ENCODE measurements at places on chromosomes 1 and 21. TPM values are rescaled to one million over a fixed set of nuclear protein-coding genes. Genes with fewer than 3 reads are reported as not detected.

The IL20 gene
- total RNA-seq: not detected

GRCh38 chr1:239185245-239185619 is 201.1 kb upstream of the CHRM3 start:
- H3K4me1 ChIP-seq: no peaks in the 10 kb centered on the region
- H3K36me3 ChIP-seq: no peaks in the 10 kb centered on the region
- no peaks in the 10 kb centered on the region for H3K27me3 ChIP-seq
- H3K27ac ChIP-seq: no peak overlapping the region

- no peaks in the 10 kb centered on the region for H3K4me1 ChIP-seq
- H3K27ac ChIP-seq: no peak overlapping the region
- no peak for DNase-seq
These were observed 115.8 kb downstream of the CAPN8 start for GRCh38 chr1:223549740-223550139.

GRCh38 chr1:159924791-159925718 is at the start of gene TAGLN2:
TSS of gene TAGLN2 (minus strand) at chr1:159925507. CDS start at chr1:159920509, 4,998 bp downstream.
- DNase-seq: peak; percentile 97
- peak within 1 kb of the TSS; percentile 95 for H3K27ac ChIP-seq
- peak within 1 kb of the TSS; percentile 97 for H3K4me3 ChIP-seq
- H3K4me1 ChIP-seq: peaks cover 50% of the 10 kb centered on the region
- peaks cover 16% of the 10 kb centered on the region for H3K36me3 ChIP-seq

The HIVEP3 gene
- total RNA-seq: 0.93 TPM

GRCh38 chr1:46983166-46983829 is 40.2 kb upstream of the CYP4X1 start:
- no peaks in the 10 kb centered on the region for H3K27me3 ChIP-seq
- no peak overlapping the region for H3K4me3 ChIP-seq
- no peak overlapping the region for H3K27ac ChIP-seq
- H3K36me3 ChIP-seq: no peaks in the 10 kb centered on the region

GRCh38 chr1:71002709-71003475 is 44.7 kb downstream of the PTGER3 start:
- no peaks in the 10 kb centered on the region for H3K36me3 ChIP-seq
- no peak for DNase-seq
- no peaks in the 10 kb centered on the region for H3K4me1 ChIP-seq
